Gastroesophageal sphincter (tissue), 4 donors: ENCODE measurements at places on chromosomes 6 and 20. TPM values are rescaled to one million over a fixed set of nuclear protein-coding genes. Genes with fewer than 3 reads are reported as not detected.

The DEF6 gene
- 0.78 TPM for total RNA-seq

The WFDC10B gene
- total RNA-seq: not detected

The CSNK2A1 gene
- total RNA-seq: 69.1 TPM

The ETV7 gene
- total RNA-seq: not detected

The BRD2 gene
- total RNA-seq: 107 TPM

The FAM184A gene
- 7.5 TPM for total RNA-seq

The SNAP91 gene
- 5.4 TPM for total RNA-seq

The DLK2 gene
- not detected for total RNA-seq

The CLPSL2 gene
- total RNA-seq: not detected

The PNLDC1 gene
- total RNA-seq: not detected

The NT5E gene
- total RNA-seq: 21.3 TPM

The TSBP1 gene
- total RNA-seq: not detected

The NOX3 gene
- not detected for total RNA-seq

The TRIM15 gene
- not detected for total RNA-seq

The RSPH9 gene
- total RNA-seq: 0.16 TPM

The CCM2L gene
- total RNA-seq: 6.4 TPM

The SLC39A7 gene
- total RNA-seq: 79.9 TPM

The ABCC10 gene
- 19.4 TPM for total RNA-seq

The C6orf58 gene
- total RNA-seq: not detected

The CDKN1A gene
- total RNA-seq: 137 TPM

The TRIM31 gene
- not detected for total RNA-seq

The SLC17A3 gene
- total RNA-seq: not detected

The ATG5 gene
- 43.3 TPM for total RNA-seq

The BFSP1 gene
- 5.0 TPM for total RNA-seq

The SHLD1 gene
- 3.3 TPM for total RNA-seq

The BMP5 gene
- 0.62 TPM for total RNA-seq

The BPIFA1 gene
- total RNA-seq: not detected

The POPDC3 gene
- not detected for total RNA-seq

The MAFB gene
- 17.0 TPM for total RNA-seq

The AHCY gene
- 71.5 TPM for total RNA-seq

The GSTA3 gene
- total RNA-seq: not detected

The KCNG1 gene
- total RNA-seq: not detected

The FRK gene
- total RNA-seq: 0.42 TPM

The DUSP22 gene
- 67.0 TPM for total RNA-seq

The OR2J3 gene
- total RNA-seq: not detected

The SLPI gene
- total RNA-seq: 26.1 TPM

The PPDPF gene
- 114 TPM for total RNA-seq

The PI16 gene
- 21.6 TPM for total RNA-seq
